Stimulated activated CD4-positive, alpha-beta T cell treated with anti-CD3 and anti-CD28 coated beads, Interleukin-1b, Interleukin-23, amount 100 ng/mL, for 24 hours (primary cell): ENCODE measurements at places on chromosomes 5 and 9.

DNA sequence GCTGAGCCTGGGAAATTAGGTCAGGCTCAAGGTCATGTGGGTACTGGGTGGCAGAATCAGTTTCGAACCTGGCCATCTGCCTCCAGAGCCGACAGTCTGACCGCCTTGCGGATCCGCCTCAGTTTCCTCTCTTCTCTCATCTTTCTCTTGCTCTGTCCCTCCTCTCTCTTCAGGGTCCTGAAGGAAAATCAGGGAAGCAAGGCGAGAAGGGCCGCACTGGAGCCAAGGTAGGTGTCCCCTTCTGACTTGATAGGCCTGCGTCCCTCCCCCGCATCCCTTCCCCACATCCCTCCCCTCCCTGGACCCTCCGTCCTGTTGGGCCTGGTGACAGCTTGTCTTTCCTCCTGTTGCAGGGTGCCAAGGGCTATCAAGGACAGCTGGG lies 40.8 kb upstream of the ORM1 start:
- no peak for DNase-seq

DNA sequence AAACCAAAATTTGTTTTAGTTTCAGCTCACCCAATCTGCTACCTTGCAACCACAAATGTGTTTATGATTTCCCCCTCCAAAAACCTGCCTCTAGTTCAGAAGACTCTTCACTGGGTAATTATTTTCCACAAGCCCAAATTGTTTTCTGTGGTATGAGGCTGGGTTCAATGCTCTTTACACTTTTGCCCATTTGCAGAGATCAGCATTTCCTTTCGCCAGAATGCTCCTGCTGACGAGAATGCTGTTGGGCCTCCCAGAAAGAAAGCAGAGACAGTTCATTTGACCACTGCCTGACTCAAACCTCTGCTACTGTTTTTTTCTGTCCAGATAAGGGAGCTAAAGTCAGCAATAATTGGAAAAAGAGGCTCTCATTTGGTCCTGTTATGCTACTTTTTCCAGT lies 427.3 kb downstream of the PDE4D start:
- DNase-seq, result no peak

DNA sequence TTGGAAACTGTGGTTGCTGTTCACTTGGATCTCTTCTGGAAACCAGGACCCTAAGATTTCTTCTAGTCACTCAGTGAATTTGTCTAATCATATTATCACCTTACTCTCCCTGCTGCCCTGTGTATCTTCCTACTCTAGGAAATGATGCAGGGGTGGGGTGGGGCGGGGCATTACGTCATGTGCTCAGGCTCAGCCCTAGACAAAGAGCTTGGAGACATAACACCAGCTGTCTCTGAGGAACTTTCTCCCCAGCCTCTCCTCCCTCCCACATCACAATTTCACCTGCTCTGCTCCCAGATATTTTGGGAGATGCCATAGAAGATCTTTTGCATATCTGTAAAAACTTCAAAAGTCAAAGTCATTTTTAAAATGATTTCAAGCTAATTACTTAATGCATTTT lies 470.4 kb downstream of the ZSWIM6 start:
- DNase-seq, result no peak

GRCh38 chr5:102889033-102889432 lies 133.9 kb downstream of the PAM start:
- DNase-seq, result no peak

GRCh38 chr9:114719290-114719689 lies 37.3 kb upstream of the TEX48 start:
- DNase-seq, result no peak

DNA sequence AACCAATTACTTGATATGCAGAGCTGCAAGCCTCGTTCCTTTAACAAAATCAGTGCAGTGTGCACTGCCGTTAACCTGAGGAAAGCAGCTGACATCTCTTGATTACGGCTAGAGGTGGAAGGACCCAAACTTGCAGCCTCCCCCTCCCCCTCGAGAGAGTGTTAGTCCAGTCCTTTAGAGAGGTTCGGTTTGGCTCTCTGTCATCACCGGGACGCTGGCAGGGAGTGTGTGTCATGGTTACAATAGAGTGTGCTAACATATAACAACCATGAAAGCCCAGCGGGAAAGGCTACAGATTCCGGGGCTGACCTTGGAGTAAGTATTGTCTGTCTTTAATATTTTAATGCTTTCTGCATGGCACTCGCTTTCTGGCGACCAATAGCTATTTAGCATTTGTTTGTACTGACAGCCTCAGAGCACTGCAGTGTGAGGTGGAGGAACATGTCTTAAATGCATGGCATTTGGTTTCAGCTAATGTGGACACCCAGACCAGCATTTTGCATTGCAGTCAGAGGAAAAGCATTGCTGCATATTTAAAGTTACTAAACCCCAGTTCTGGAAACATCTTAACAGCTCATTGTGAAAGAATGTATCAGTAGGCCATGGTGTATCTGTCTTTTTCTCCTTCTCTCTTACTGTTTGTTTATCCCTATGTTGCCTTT lies 237.5 kb downstream of the CD180 start:
- no peak for DNase-seq

DNA sequence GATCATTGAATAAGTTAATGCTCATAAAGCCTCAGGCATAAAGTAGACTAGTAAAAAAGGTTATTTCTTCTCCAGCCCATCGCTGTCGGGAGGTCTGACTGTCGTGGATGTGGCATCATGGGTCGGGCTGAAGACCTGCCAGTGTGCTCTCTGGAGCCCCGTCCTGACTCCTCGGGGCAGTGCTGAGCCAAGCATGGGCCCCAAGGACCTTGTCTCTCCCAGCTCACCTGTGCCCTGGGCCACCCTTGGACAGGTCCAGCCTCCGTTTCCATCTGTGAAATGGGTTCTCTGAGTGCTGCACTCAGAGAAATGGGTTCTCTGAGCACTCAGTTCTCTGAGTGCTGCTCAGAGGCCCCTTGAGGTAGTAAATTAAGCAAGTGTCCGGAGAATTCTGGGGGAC lies 269.0 kb downstream of the GADD45G start:
- no peak for DNase-seq

DNA sequence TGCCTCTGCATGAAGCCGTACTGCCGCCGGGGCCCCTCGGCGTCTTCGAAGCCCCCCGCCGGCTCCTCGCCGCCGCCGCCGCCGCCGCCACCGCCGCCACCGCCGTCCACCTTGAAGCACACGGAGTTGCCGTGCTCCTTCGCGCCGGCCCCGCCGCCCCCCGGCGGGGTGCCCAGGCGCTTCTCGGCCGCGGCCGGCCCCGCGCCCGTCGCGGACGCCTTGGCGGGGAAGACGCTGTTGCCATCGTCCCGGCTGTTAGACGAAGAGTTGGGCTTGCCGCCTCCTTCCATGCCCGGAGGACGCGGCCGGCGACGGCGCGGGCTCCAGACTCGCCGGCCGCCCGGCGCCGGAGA lies 400 bp downstream of the HCN1 start:
- DNase-seq, result no peak

DNA sequence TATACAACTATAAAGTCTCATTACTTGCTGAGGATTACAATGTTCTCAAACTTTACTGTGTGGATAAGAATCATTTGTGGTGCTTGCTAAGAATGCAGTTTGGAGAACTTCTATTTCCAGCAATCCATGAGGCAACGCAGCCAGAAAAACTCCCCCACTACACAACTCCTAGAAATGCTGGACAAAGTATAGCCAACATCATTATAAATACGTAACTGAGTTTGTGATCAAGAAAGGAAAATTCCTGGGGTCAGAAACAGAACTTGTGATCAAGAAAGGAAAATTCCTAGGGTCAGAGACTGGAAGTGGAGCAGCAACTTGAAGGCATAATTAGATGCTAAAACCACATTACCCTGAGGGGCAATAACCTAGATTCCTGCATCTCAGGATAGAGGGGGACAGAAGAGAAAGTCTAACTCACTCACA lies 81.1 kb downstream of the MAT2B start:
- no peak for DNase-seq

DNA sequence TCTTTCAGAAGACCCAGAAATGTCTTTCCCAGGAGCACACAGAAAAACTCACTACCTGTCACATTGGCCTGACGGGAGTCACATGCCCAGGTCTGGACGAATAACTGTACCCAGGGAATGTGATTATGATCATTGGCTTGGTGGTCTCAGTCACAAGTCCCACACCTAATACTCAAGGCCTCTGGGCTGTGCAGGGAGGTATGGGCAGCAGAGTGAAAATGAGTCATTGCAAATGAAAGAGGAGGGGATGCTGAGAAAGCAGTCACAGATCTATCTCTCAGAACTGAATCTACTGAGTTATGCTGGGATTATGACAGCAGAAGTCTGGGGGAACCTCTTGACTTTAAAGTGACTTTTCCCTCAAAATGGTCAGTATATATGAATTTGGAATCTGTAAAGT lies 36.9 kb downstream of the SGCD start:
- DNase-seq, result no peak

GRCh38 chr5:62000646-62001045 lies 305.4 kb upstream of the KIF2A start:
- DNase-seq, result no peak

GRCh38 chr5:1205255-1206180 lies 4.1 kb downstream of the SLC6A19 start:
- no peak for DNase-seq

GRCh38 chr5:39019254-39019653 lies 54.9 kb downstream of the RICTOR start:
- DNase-seq, result no peak

- DNase-seq, result no peak
Observed at GRCh38 chr9:126853667-126854066, 6.8 kb upstream of the ZBTB34 start.

DNA sequence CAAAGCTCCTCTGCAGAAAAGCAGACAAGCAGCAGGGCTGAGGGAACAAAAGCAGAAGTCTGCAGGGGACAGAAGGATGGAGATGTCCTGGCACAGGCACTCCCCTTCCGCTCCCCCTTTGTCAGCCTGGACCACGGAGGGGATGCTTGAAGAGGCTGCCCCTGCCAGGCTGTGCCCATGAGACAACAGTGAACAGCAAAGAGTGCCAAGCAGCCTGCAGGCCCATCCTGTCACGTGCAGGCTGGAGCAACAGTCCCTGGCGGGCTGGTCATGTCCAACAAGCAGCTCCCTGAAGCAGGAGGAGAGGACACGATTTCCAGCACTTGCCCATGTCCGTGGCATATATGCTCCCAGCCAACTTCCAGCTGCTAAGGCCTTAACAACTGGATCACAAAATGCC lies 132.3 kb downstream of the IRX2 start:
- DNase-seq, result no peak

- no peak for DNase-seq
Observed at GRCh38 chr9:87375397-87376073, 122.1 kb upstream of the DAPK1 start.

DNA sequence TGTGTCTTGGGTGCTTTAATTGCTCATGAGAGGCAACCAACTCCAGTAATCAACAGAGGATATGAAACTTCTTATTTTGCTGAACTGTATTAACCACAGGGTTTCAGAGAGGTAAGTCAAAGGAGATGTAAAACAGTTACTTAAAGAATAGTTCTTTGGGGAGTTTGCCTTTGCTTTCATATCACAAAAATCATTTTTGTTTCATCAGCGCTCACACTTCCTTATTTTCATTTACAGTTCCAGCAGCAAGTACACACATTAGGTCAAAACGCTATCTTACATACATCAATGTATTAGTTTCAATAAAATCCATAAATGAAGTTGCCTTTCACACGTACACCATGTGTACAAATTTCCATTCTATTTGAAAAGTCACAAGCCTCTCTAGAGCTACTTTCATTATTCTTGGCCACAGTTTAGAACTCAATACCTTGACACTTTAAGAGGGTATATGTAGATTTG lies 50.1 kb downstream of the ST8SIA4 start:
- no peak for DNase-seq

GRCh38 chr5:102296178-102296817 lies at the start of gene SLCO4C1:
TSS of gene SLCO4C1 (minus strand) at chr5:102296284. CDS start at chr5:102296262, 22 bp downstream.
- DNase-seq, result peak; percentile 45

- no peak for DNase-seq
Observed at GRCh38 chr5:172048539-172049101, 42.2 kb upstream of the FBXW11 start.

DNA sequence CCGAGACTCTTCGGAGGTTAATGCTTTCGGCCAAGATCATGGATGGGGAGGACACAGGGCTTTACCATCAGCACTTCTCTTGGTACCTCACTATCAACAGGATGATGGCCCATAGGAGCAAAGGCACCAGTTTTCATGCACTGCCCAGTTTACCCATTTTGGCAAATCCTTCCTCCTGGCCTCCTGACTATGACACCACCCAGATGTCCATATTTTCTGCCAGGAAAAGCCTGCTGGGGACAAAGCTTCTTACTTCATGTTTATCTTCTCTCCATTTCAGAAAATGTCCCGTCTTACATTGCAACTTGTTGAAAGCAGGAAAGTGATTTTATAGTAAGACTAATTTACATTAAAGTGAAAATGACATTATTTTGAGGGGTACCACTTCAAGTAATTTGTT lies 61.4 kb upstream of the GAS1 start:
- no peak for DNase-seq

DNA sequence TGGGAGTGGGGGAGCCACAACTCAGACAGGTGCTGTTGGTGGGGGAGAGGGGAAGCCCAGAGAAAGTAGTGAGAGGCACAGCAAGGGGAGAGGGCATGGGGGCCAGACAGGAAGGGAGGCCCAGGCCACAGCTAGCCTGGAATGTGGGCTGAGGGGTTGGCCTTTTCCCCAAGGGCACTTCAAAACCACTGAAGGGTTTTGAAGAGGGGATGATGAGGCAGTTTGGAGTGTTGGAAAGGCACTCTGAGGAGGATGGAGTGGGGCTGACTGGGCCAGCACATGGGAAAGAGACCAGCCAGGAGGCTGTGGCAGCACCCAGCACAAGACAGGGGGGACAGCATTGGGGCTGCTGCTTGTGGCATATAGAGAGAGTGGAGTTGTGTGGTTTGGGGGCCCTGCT lies 3.8 kb downstream of the PSD2 start:
- no peak for DNase-seq

GRCh38 chr5:92939428-92939827 lies 641.6 kb downstream of the NR2F1-AS1 start:
- DNase-seq, result no peak

DNA sequence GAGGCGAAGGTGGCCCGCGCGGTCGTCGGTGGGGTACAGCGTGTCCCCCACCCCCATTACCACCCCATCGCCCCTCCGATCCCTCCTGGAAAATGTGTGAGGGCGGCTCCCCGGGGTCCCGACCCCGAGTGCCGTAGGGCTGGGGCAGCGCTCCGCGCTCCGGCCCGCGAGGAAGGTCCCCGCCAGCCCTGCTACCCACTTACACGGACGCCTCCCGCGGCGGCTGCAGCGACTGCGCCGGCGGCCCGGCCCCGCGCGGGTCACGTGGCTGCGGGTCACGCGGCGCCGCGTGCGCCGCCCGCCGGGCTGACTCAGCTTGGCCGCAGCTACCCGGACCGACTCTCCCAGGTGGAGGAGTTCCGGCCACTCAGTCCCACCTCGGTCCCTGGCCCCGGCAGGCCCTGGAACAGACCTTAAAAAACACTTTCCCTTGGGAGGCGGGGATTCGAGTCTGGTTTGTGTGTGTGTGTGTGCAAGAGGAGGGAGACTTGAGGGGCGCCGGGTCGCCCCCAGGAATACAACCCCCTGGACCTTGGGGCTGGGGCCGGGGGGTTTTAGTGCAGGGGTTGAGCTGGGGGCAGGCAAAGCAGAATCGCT lies at the start of gene GNPDA1:
GNPDA1 (minus strand) TSS at position 236 of the 597 bp plus-strand sequence. CDS start 992 bp downstream, outside the sequence.
- no peak for DNase-seq
